ENCODE measurements at places on chromosomes 4 and X.

GRCh38 chr4:114121221-114121620, 141.8 kb upstream of the ARSJ start:
- no peak for DNase-seq

- DNase-seq: no peak
Observed at GRCh38 chrX:132694382-132694781, 205.5 kb upstream of the MBNL3 start.

DNA sequence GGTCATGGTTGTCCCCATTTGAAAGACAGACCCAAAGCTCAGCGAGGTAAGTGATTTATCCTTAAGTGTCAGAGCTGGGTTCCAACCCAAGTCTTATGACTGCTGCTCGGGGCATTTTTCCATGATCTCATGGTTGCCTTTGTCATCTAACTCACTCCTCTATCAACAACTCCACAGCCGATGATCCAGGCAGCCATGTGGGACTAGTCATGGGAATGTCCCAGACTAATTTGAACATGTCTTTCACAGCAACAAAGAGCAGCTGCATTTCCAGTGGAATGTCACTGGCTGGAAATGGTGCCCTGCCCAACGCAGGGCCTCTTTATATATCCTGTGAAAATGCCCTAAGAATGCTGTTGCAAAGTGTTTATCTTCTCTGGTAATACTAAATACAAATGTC, 284.8 kb upstream of the PPARGC1A start:
- no peak for DNase-seq

DNA sequence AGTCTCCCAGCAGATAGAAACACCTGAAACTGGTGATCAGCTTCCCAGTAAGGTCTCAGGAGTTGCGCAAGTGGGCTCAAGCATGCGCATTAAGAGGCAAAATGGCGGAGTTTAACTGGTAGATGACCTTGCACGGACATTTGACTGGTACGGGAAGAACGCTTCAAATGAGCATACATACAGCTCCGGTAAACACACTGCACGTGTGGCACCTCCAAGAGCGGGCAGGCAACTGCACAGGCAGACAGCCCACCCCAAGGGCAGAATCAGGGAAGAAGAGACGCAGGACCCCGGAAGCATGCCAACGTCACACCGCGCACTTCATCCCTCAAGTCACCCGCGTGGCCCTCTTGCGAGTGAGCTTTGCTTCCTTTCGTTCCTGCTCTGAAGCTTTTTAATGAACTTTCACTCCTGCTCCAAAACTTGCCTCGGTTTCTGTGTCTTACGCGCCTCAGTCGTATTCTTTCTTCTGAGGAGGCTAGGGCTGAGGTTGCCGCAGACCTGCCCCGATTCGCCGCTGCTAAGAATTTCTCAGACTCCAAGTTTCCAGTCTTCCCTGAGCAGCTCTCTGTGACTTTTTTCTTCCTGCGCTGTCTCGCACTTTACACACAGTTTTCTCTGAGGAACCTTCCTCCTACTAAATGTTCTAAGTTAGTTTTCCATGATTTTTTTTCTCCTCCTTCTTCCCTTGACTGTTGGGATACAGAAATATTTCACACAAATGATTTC, 180.7 kb upstream of the ZFP42 start:
- no peak for DNase-seq

DNA sequence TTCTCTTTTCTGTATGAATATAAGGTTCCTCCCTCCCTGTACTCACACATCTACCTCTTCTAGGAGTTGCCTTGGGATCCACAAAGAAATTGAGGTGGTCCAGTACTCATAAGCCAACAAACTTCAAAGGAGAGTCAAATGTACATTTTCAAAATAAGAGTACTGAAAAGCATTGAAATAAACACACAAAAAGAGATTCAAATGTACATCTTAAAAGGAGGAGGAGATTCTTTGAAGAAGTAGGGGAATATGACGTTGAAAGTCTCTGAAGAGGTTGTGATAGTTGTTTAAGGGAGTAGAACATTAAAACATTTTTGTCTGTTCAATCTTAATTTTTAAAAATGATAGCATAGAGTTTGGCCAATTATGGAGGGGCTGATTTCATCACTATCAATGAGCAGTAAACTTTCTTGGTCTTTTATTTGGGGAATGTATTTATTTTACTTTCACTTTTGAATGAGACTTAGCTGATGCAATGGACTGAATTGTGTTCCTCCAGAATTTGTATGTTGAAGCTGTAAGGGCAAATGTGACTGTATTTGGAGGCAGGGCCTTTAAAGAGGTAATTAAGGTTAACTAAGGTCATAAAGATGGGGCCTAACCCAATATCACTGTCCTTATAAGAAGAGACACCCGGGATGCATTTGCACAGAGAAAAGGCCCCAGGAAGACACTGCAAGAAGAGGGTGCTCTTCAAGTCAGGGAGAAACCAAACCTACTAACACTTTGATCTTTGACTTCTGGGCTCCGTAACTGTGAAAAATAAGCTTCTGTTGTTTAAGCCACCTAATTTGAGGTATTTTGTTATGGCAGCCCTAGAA, 226.3 kb upstream of the PGRMC2 start:
- no peak for DNase-seq

DNA sequence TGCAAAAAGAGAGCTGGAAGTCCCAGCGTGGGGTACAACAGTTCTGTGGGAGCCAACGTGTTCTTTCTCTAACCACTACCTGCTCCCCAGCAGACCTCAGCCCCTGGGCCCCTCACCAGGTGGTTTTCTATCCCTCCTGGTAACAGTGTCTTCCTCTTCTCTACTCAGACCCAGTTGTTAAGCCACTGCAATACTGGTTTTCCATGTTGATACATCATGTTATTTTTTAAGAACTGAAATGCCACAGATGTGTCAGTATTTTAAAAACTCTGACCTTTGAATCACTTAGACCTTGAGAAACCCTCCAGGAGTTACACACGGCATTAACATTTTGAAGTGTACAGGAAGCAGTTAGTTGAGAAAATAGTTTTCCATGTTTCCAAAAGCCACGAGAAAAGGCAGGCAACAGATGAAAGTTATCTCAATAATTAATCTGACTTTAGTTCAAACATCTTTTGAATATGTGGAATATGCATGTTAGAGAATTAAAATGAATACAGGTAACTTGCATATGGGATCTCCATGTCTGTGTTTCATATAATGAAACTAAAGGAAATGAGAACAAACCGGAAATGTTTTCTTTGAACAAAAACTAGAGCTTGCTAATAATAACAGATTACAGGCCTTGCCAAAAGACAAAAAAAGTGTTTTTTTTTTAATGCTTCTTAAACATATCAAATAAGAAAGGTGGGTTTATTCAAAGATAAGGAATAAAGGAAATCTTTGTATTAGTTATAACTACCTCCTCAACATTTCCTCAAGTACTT, 108.8 kb downstream of the ZNF827 start:
- no peak for DNase-seq

DNA sequence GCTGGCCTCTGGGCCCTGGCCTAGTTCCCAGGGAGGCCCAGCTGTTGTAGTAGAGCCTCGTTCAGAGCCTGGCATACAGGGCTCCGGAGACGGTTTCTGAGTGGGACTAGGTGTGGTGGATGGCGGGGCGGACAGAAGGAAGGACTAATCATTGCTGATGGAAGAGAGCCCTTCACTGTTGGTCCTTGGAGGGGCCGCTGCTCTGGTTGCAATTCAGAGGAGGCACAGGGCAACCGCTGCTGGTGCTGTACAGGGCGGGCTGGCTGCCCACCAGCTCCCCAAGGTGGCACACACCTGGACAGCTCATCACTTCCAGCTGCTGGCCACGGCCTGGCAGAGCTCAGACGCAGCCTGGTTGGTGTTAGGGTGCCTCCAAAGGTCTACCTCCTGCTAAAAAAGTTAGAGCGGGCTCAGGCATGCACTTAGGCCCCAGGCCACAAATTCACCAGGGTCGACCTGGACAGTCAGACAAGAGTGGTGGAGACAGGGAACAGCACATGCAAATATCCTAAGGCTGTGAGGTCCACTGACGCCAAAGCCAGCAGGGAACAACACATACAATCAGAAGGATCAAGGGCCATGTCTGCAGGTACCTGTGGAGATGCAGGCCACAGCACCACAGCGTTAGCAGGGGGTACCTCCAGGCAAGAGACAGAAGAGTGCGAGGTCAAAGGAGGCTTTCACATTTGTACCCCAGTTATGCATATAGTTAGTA, 7.5 kb upstream of the RNF4 start:
- DNase-seq: no peak

- DNase-seq: no peak
Observed at GRCh38 chr4:134018846-134019245, 182.7 kb downstream of the PABPC4L start.

DNA sequence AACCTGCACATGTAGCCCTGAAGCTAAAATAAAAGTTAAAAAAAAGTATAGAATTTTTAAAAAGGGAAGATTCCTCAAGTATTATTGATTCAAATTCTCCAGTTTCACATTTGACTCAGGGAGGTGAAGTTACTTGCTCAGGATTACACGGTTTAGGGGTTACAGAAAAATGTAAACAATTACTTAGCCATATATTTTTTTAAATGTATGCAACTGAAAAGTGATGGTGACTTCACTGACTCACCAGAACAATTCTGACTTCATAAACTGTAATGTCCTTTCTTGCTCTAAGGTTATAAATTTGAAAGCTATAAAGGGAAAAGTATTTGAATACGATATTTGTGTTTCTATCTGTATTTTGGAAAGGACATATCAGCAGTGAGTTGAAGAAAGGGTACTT, 371.2 kb downstream of the SPRY1 start:
- no peak for DNase-seq

DNA sequence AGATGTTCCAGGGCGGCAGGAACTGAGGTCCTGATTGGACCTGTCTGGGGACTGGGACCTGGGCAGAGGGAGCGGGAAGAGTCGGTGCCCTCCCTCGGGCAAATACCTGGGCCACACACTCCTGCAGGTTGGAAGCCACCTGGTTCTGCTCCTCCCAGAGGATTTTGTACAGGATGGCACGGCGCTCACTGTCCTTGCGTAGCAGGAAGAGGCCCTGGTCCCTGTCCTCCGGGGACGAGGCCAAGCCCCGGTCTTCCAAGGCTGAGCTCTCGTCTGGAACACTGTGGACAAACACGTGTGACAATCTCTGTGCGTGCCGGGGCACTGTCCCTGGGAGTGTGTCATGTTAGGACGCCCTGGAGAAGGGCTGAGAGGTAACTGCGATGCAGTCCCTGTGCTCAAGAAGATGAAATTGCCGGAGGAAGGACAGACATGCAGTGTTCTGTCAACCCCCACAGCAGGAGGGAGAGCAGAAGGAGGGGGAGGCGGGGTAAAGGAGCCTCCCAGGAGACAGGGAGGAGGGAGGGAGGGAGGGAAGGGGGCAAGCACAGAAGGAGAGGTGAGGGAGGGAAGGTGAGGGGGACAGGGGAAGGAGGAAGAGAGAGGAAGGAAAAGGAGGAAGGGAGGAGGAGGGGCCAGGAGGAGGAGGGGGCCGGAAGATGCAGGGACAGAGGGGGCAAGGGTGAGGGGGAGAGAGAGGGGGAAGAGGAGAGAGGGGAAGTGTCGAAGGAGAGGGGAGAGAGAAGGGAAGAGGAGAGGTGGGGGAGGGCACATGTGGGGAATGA, 29.0 kb downstream of the PDHA1 start:
- DNase-seq: no peak

- DNase-seq: no peak
Observed at GRCh38 chrX:37078434-37078703, 70.2 kb downstream of the FAM47C start.

GRCh38 chrX:69096963-69097362, 68.3 kb downstream of the PJA1 start:
- no peak for DNase-seq

DNA sequence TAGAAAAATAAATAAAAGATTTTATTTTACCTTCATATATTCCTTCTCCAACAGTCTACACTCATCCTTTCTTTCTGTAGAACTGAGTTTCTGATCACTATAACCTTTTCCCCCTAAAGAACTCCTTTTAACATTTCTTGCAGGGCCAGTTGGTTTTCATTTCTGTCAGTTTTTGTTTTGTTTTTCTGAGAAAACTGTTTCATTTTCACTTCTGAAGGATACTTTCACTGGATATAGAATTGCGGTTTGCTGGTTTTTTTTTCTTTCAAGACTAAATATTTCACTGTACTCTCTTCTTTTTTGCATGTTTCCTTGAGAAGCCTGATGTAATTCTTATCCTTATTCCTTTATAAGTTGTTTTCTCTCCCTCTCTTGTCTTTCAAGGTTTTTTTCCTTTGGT, 90.4 kb upstream of the EOLA2 start:
- no peak for DNase-seq

- no peak for DNase-seq
Observed at GRCh38 chrX:51876441-51876840, 17.0 kb upstream of the MAGED1 start.

DNA sequence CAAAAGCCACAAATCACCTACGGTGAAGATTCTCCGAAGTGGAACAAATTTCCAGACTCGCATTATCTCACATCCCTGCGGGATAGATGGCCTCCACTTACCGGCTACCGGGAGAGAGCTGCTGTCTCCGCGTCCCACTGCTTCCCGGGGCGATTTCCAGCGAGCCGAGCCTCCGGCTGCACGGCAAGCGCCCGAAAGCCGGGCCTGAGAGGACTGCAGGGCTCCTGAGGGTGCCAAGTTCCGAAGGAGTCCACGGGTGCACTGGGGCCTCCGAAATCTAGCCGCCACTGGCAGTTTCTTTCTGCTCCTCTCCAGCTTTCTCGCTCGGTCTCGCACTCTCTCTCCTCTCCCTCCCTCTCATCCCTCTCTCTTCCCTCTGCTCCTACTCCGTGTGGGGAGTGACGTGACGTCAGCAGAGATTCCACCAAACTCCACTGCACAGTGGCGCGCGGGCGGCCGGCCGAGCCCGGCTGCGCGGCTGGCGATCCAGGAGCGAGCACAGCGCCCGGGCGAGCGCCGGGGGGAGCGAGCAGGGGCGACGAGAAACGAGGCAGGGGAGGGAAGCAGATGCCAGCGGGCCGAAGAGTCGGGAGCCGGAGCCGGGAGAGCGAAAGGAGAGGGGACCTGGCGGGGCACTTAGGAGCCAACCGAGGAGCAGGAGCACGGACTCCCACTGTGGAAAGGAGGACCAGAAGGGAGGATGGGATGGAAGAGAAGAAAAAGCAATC, 14.0 kb upstream of the PITX2 start:
- DNase-seq: no peak

DNA sequence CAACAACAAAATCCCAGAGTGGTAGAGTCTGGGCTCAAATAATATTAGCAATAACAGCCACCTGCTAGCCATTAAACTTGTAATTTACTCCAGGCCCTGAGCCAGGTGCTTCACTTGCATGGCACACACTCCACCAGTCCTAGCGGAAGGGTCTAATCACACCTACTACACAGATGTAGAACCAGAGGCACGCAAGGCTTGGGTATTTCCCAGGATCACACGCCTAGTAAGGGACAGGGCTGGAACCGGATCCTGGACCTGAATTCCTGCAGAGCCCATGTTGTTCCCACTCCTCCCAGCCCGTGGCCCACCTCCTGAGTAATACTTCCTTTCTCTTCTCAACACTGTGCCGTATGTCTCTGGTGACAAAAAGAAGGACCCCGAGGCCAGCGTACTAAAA, 5.7 kb downstream of the MAGEA1 start:
- no peak for DNase-seq

Measured in activated CD8-positive, alpha-beta memory T cell treated with anti-CD3 and anti-CD28 coated beads, Interleukin-2, amount 50 U/mL, for 4 hours (primary cell).